ENCODE measurements at places on chromosomes 1 and 21.

- DNase-seq: no peak
These were observed 611.7 kb downstream of the NUF2 start for GRCh38 chr1:163933437-163933836.

- DNase-seq: no peak
These were observed 127.0 kb upstream of the VAMP3 start for GRCh38 chr1:7644086-7644485.

DNA sequence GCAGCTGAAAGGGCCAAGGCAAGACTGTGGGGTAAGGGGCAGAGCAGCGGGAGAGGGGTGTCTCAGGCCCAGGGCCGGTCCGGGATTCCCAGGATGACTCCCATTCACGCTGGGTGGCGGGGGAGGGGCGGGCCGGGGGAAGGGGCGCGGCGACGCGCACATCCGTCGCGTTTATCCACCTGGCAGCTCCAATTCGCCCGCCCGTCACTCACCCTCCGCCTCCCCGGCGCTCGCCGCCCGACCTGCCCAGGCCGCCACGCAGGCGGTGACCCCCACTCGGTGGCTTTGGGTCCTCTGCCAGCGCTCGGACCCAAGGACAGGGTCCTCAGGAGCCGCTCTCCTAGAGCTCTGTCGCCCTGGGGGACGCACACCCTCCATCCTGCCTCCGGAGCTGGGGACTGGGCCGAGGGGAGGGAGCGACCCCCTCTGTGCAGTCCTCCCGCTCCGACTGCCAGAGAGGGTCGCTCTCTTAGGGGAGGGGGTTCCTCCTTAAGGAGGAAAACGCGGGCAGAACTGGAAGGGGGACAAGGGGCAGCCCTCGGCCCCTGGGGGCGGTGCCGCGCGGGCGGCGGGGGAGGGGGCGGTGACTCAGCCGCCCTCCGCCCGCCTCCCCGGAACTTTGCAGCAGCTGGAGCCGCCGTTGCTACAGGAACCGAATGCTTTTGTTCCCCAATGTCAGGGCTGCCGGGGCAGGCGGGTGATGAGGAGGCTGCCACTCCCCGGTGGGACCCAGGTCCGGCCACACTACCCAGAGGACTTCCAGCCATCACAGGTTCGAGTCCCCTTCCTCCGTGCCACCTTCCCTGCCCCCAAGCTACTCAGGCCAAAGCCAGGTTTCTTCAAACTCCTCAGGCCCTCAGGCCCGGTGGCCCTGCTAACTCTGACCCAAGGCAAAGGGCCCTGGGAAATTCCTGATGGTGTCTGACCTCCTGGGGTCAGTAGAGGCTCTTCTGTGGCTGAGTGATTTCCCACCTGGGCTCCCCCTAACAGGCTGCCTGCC is 3.4 kb downstream of the ADGRB2 start:
- DNase-seq: peak; percentile 73

DNA sequence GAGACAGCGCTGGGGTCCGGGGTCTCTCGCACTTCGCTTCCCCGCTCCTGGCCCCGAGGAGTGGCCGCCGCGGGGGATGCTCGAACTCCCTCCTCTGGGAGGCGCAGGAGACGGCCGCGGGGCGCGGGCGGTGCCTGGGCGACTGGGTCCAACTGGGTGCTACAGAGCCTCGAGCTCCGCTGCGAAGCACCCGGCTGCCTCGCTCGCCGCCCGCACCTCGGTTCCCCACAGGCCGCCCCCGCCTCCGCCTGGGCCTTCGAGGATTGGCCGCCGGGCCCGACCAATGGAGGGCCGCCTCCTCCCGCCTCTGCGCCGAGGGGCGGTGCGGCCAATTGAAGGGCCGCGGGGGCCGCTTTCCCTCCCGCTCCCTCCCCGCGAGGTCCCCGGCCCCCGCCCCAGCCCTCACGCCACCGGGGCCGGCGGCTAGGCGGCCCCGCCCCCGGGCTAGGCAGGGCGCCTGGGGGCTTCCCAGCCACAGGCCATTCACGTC is at the start of gene CNN3:
Gene CNN3, minus strand, starts transcription at position 196 of the 490 bp plus-strand sequence. CDS start 216 bp downstream, outside the sequence.
- peak; percentile 93 for DNase-seq

GRCh38 chr1:63458750-63459149 is 64.3 kb downstream of the ITGB3BP start:
- DNase-seq: no peak

GRCh38 chr1:84851839-84852238 is 41.2 kb downstream of the LPAR3 start:
- no peak for DNase-seq

DNA sequence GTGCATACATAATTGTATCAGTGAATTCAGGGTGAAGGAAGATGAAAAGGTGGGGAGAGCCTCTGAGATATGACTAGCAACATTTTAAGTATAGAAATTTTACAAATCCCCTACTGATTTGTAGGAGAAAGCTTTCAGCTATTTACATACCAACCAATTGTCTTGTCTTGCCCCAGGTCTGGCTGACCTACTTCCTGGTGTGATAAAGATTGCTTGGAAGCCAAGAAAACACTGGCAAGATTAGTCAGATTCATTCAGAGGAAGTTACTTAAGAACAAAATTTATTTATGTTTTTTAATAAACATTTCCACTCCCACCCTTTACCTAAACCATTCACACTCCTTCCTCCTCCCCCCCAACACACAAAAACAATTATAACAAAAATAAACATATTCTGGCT is 17.5 kb downstream of the PTGS2 start:
- DNase-seq: no peak

- no peak for DNase-seq
These were observed 79.8 kb downstream of the LHX8 start for GRCh38 chr1:75214017-75214416.

- no peak for DNase-seq
These were observed 41.5 kb downstream of the SNX27 start for GRCh38 chr1:151653397-151653796.

- DNase-seq: no peak
These were observed 18.5 kb upstream of the KCNE2 start for GRCh38 chr21:34345091-34345871.

- DNase-seq: no peak
These were observed 18.6 kb downstream of the L1TD1 start for GRCh38 chr1:62213075-62213914.

GRCh38 chr21:31594279-31594678 is 65.2 kb upstream of the SOD1 start:
- DNase-seq: no peak

DNA sequence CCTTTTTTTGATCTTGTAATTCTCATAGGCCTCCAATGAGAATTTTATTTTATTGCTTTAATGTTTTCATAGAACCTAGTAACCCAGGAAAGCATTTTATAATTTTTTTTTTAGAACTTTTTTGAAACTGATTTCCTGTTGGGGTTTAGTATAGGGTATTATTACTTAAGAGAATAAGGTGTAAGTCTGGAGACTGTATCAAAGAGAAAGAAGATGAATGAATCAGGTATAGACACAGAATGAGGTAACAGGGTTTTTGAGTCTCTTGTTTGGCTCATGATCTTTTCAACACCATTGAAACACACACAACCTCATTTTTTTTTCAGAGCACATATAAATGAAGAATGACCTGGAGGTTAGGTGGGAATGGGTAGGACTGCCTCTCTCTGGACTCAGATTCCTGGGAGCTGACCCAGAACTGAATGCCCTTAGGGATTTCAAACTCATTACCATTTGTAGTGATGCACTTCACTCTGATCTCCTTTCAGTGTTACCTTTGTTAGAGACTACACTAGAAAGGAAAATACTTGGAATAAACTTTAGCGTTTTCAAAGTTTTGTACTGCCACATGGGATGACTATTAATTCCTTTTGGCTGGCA is 51.0 kb downstream of the EPB41 start:
- no peak for DNase-seq

DNA sequence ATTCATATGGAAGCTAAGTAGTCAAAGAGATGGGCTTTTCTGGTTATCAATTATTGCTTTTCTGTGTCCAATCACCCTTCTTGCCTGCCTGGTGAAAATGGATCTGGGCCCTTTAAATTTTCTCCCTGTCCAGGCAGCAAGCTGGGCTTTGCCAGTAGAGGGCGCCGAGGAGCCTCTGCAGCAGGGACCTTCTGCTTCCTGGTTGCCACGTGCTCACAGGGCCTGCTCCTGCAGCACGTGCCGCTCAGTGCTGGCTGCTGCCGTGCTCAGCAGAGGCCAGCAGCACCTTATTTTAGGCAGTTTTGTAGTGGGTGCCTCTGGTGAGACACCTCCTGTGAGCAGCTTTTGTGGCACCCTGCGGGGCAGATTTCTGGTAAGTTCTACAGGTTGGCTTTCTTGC is 4.0 kb downstream of the ACTL8 start:
- no peak for DNase-seq

GRCh38 chr1:193355178-193355577 is 168.8 kb upstream of the B3GALT2 start:
- no peak for DNase-seq

DNA sequence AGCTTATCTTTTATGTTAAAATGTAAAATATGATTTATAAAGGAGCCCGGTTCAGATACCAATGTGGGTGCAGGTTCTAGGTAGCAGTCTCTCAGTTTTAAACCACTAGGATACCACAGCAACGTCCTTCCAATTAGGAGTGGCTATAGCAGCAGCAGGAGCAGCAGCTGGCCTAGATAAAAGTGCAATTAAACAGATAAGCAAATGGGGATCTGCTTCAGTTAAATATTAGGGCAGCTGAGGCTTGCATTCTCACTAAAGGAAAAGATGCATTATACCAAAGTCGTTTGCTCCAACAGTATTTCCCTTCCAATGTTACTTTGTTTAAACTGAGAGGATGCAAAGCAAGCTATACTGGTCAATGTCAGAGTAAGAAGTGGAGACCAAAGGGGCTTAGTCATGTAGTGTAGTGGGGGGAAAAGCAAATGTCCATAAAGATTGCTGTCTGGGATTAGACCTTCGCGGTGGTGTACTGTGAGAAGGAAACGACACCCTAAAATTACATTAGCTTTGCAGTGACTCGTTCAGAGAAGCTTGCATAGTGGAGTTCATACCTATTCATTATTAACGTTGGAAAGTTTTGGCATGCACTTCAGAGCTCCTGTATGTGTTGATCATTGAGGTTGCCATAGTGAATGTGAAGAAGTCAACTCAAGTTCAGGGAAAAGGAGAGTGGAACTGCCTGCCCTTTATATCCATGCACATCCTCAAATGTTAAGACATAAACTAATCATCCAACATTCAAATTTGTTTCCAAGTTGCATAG is 272.2 kb downstream of the VAV3 start:
- DNase-seq: no peak

- DNase-seq: peak; percentile 12
These were observed 1561.5 kb downstream of the MRPL39 start for GRCh38 chr21:24045775-24046215.

- DNase-seq: no peak
These were observed 44.4 kb downstream of the KANK4 start for GRCh38 chr1:62274496-62275485.

DNA sequence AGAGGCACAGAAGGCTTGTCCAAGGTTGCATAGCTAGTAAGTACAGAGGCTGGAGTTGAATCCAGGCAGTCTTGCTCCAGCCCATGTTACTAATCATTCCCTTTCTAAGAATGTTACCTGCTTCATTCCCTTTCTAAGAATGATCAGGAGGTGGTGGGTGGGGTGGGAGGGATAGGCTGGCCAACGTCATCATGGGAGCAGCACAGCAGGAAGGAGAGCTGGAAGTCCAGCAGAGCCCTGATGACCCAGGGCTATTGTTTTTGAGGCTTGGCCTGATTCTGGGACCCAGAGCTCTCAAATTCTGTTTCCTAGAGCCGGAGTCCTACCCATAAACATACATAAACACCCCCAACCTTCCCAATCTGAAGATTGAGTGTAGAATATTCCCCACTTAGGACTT is 11.8 kb upstream of the CSF1 start:
- DNase-seq: no peak

DNA sequence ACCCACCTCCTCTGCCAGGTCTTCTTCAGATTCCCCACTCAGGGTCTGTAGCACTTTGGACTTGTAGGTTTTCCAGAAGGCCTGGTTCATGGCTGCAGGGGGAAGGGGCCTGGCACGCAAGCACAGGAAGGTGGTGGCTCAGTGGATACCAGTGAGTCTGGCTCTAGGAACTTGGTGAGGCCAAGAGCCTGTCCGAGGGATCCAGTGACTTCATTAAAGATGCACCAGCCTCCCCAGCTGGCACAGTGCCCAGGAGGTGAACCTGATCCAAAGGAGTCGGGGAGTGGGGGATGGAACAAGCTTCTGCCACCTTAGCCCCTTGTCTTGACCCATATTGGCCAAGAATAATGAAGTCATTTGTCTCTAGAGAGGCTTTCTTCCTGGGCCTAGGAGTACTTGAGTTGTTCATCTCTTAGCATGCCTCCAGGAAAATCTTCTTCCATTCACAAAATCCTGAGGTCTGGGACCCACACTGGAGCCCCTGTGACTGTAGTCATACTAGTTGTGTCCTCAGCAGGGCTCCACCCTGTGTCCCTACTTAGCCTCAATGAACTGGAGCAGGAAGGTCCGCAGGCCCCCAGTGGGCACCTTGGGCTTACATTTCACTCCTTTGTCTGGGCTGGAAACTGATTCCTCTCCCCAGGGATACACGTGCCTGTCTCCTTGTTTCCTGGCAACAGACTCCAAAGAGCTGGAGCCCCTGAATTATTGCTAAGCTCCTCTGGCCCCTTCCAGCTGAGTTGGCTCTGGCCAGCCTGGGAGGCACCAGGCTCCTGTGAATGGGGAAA is at the start of gene C1orf232:
Gene C1orf232, minus strand, starts transcription at position 554 of the 788 bp plus-strand sequence. Its CDS starts 464 bp downstream, at position 90.
- peak; percentile 66 for DNase-seq

DNA sequence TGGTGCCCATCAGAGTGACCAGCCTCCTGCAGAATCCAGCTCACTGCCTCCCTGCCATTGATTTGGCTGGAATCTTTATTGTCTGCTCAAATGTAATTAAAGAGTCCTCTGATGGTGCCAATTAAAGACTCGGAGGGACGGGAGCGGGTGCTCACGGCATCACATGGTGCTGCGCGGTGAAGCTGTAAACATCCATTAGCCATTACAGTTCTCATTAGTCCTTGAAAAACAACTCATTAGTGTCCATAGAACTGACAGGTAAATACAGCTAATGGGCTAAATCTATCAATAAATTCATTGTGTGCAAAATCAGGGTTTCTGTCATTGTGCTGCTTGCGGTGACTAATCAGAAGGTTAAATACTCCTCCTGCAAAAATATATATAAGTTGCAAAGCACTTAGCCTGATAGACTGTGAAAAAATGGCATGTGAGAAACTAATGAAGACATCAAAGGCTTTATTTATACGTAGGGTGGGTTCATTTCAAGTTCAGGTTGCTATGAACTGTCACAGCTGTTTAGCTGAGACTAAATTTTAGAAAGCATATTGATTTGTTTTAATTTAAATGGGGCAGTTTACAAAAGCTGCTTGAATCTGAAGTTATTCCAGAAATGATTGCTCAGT is 289.8 kb upstream of the POU3F1 start:
- no peak for DNase-seq

GRCh38 chr1:50261951-50262350 is 153.2 kb downstream of the ELAVL4 start:
- DNase-seq: no peak

DNA sequence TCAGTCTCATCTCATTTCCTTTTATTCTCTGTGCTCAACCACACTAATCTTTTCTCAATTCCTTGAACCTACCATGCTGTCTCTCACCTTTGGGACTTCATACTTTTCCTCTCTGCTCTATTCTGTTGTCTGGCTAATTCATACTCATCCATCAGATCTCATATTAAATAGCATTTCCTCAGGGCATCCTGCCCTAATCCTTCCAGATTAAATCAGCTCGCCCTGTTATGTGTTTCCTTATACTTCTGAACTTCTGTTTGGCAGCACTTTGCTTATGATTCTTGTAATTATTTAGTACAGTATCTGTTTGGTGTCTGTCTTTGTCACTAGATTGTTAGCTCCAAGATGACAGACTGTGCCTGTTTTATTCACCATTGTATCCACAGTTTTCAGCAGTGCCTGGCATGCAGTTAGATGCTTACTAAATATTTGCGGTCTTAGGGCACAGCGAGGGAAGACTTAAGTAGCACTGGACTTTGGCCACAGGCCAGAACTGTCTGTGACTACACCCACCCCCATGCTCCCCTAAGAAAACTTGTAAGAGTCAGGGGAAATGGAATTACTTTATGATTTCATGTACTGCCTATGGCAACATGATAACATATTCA is 9.9 kb upstream of the CAP1 start:
- no peak for DNase-seq

All from nephron progenitor cell (in vitro differentiated cells).